Endodermal cell (in vitro differentiated cells): ENCODE measurements at places on chromosomes 12 and 14.
A peak's percentile ranks its signal among the peaks of the same experiment; 100 is the strongest.

DNA sequence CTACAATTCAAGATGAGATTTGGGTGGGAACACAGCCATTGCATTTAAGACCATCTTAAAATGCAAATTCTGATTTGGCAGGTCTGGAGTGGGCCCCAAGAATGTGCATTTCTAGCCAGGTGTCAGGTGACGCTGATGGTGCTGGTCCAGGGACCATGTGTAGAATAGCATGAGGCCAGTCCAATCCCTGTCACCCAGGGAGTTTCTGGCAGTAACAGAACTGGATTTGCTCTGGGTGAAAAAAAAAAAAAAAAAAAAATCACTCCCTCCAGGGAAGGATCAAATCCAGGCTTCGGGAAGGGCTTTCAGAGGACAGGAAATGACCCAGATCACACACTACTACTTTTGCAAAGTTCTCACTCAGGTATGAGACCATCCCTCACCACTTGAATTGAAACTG, 213.2 kb upstream of the NOS1 start:
- DNase-seq: no peak

GRCh38 chr12:4270016-4270830, 3.3 kb upstream of the CCND2 start:
- peak; percentile 87 for DNase-seq

GRCh38 chr14:58812050-58812910, 174.5 kb downstream of the DACT1 start:
- peak; percentile 61 for DNase-seq

DNA sequence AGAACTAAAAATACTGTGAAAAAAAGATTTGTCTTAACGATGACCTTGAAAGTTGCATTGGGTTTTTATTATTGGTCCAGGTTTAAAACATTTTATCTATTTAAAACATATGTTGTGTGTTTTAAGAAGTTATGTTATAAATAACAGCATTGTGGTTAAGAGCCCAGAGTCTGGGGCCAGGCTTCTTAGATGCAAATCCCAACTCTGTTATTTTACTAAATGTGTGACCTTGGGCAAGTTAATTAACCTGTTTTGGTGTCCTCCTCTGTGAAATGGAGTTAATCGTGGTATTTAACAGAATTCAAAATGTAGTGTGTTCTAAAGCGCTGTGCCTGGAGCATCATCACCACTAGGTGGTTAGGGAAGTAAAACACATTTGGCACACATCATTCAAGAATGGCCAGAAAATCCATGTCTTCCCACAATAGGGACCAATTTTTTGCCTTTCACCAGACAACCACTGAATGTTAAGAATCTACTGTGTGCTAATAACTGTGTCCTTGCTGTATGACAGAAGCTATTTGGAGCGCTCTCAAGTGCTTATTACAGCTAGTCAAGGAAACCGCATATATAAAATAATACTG, 133.3 kb downstream of the MON2 start:
- DNase-seq: no peak

- DNase-seq: no peak
Observed at GRCh38 chr12:31594681-31595080, 3.7 kb upstream of the DENND5B start.

GRCh38 chr12:132662901-132663755, 24.0 kb downstream of the POLE start:
- DNase-seq: no peak

- no peak for DNase-seq
Observed at GRCh38 chr14:92847749-92848148, 53.6 kb downstream of the GOLGA5 start.

GRCh38 chr12:34205401-34205800, 183.1 kb downstream of the ALG10 start:
- no peak for DNase-seq

DNA sequence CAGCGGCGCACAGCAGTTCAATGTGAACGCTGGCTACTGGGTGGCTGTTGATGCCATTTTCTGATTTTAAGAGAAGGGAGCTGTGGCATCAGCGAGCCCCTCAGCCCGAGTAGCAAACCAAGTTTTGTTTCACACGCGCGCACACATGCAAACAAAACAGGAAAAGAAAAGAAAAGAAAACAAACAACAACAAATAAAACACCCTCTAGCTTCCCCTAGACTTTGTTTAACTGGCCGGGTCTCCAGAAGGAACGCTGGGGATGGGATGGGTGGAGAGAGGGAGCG, 540 bp downstream of the PAX9 start:
- DNase-seq: no peak

DNA sequence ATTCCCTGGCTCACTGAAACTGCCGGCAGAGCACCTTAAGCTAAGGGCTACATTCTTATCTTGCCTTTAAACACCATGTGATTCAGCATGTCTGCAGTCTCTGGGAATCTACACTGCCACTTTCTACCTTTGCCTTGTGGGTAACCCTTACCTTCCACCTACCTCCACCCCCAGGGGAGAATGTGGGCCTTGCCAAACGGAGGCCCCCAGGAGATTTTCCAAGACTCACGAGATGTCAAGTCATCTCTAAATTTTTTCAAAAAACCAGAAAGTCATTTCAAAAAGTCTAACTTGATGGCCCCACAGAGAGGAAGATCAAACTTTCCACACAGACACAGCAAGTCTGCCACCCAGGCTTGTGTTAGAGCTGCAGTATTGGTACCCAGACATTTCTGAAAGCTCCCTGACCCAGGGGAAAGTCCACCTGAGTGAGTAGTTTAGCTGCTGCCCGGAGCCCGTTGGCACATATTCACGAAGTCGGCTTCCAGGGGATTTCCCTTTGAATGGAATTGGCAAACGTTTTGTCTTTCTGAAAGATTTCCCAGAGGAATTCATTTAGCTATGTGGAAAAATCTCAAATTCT, 4.7 kb upstream of the PSMA6 start:
- DNase-seq: no peak

DNA sequence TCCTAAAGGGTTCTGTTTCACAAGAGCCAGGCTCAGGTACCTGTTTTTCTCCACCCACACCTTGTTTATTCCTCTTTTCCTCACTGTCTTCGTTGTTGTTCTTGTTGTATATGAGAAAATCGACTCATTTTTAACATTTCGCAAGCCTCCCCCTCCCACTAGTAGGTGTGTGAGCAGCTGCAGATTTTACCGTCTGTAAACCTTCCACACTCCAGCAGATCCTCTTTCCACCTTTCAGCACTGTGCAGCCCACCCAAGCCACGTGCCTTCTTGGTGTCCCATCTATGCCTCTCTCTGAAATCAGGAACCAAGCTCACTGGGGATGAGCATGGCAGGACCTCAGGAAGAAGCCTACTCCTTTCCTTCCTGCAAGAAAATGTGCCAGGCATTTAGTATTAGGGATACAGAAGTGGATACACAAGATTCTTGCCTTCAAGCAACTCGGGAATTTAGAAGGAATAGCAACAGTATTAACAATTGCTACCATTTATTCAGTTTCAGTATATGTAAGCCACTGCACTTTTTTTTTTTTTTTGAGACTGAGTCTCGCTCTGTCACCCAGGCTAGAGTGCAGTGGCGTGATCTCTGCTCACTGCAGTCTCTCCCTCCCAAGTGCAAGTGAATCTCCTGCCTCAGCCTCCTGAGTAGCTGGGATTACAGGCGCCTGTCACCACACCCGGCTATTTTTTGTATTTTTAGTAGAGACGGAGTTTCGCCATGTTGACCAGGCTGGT, 113.6 kb downstream of the CHST11 start:
- no peak for DNase-seq

- DNase-seq: no peak
Observed at GRCh38 chr14:92649066-92649465, 99.4 kb downstream of the LGMN start.

- DNase-seq: no peak
Observed at GRCh38 chr12:125684968-125685790, 619.9 kb downstream of the AACS start.

GRCh38 chr12:96421014-96421413, 20.8 kb upstream of the CDK17 start:
- DNase-seq: no peak
